ENCODE measurements at places on chromosomes 1 and 21.
A peak's percentile ranks its signal among the peaks of the same experiment; 100 is the strongest.

DNA sequence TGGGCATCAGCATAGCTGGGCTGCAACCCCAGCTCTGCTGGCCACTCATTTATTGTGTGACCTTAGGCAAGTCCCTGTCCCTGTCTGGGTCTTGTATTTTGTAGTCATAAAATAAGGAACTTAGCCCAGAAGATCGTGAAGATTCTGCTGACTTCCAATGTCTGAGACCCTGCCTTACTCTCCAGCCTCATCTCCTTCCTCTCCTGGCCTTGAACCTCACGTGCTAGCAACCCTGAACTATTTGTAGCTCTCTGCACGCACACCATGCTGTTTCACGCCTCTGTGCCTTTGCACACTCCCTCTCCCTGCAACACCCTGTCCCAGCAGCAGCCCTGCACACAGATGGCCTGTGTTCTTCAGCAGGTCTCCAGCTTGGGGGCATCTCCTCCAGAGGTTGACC, 121.1 kb downstream of the LACTBL1 start:
- DNase-seq, result no peak

GRCh38 chr1:153509729-153510354, 25.9 kb downstream of the S100A6 start:
- DNase-seq, result peak; percentile 56

- no peak for DNase-seq
Observed at GRCh38 chr1:224801844-224802490, 127.5 kb upstream of the DNAH14 start.

DNA sequence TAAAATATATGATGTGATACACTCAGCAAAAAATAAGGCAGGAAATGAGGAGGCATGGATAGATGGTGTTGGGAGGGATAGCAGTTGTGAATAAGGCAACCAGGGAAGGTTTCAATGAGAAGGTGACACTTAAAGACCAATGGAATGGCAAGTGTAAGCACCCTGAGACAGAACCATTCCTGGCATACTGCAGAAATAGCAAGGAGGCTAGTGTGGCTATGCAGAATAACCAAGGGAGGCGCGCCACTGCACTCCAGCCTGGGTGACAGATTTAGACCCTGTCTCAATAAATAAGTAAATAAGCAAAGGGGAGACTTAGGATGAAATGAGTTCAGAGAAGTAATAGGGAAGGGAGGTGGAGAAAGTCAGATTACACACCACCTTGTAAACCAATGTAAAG, 113.9 kb downstream of the TOMM20 start:
- no peak for DNase-seq

GRCh38 chr1:23389837-23390321, 20.2 kb upstream of the ZNF436 start:
- no peak for DNase-seq

DNA sequence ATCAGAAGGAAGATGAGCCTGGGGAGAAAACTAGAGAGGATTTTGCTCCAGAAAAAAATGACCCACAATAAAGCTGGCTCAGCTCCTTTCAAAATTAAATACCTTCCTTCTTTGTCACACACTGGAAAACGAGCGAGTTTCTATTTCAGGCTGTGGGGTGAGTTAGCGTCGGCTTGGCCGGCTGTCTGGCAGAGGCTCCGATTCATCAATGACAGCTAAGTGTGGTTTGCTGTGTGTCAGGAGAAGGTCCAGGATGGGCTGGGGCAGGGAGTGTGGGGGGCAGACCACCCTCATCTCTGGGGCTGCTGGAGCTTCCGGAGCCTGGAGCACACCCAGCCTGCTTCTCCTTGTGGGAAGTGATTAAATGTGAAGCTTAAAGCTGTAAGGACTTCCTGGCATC, 120.2 kb downstream of the ETS2 start:
- DNase-seq, result no peak

GRCh38 chr1:111285879-111286278, 4.8 kb upstream of the CHIA start:
- DNase-seq, result no peak

DNA sequence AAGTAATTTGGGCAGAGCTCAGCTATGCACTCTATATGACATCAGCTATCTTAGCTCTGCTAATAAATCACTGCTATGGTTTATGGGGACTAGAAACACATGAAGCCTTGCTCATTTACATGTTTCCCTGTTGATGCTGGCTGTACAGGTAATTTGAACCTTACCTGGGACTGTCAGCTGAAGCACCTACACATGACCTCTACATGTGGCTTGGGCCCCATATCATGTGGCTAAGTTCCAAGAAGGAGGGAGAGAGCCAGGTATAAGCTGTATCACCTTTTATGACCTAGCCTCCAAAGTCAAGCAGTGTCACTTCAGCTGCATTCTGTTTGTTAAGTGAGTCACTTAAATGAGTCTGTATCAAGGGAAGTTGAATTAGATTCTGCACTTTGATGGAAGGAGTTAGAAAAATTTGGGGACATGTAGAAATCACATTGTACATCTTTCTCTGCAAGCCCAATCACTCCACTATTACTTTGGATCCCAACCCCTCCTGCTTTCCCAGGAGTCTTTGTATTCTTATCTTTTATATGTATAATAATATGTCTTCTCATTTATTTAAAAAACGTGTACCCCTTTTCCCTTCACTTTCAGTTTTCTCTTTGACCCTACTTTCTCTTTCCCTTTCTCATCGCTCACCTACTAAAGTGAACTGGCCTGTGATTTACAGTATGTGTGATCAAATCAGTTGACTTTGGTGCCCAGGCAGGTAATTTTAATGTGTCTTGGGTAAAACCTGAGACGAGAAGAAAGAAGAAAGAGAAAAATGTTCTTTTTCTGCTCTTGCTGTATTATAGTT, 53.4 kb upstream of the PRKACB start:
- no peak for DNase-seq

GRCh38 chr1:3312310-3312897, 142.1 kb upstream of the ARHGEF16 start:
- no peak for DNase-seq

GRCh38 chr1:60390593-60391282, 317.2 kb upstream of the C1orf87 start:
- DNase-seq, result no peak

- DNase-seq, result no peak
Observed at GRCh38 chr1:6273380-6273891, 12.5 kb upstream of the GPR153 start.

GRCh38 chr1:162067466-162067865, 2.0 kb upstream of the NOS1AP start:
- no peak for DNase-seq

DNA sequence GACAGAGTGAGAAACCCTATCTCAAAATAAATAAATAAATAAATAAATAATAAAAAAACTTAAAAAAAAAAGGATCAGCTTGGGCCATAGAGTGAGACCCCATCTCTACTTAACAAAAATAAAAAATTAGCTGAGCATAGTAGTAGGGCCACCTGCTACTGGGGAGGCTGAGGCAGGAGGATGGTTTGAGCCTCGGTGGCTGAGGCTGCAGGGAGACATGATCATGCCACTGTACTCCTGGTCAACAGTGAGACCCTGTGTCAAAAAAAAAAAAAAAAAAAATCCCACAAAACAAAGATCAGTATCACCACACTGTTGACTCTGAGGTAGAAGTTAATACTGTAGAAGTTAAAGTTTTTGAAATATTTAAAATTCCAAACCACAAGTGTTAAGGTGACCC, 29.1 kb downstream of the SLC16A1 start:
- no peak for DNase-seq

- DNase-seq, result no peak
Observed at GRCh38 chr1:35619237-35620121, 21.8 kb downstream of the PSMB2 start.

DNA sequence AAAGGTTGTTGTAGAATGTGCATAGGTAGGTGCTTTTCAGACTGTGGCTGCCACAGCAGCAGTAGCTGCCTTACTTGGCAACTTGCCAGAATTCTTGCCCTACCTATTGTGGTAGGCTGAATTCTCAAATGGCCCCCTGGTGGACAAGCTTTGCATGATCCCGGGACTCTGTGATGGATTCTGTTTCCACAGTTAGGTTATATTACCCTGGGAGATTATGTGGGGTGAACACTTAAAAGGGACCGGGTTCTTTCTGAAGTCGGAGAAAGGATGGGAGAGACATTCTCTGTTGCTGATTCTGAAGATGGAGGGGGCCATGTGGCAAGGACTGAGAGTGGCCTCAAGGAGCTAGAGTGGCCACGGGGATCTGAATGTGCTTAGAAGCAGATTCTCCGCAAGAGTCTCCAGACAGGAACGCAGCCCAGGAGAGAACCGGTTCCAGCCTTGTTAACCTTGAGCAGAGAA, 32.1 kb upstream of the KCNE1 start:
- peak; percentile 28 for DNase-seq

GRCh38 chr1:92536211-92536979, 49.7 kb upstream of the GFI1 start:
- no peak for DNase-seq

DNA sequence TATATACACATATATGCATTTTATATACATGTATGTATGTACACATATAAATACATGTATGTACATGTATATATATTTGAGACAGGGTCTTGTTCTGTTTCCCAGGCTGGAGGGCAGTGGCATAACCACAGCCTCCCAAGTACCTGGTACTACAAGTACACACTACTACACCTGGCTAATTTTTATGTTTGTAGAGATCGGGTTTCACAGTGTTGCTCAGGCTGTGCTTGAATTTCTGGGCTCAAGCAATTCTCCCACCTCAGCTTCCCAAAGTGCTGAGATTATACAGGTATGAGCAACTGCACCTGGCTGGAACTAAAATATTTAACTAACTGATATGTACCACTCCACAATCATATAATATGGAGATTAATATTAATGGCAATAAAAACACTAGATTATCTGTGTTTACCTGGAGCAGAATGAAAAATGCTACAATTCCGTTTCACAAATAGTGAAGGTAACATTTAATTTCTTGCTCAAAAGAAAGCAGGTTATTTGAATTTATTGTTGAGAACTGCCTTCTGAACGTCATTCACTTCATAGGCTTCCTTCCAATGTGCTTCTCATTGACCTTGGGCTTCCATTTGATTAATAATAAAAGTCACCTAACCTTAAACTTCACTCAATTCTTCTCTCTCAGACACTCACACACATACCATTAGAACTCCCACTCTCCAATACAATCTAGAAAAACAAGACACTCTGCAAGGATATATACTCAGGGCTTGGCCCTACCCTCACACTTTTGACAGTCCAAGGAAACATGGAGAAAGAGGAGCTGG, 57.0 kb downstream of the PTGER3 start:
- no peak for DNase-seq
